Astrocyte of the spinal cord (primary cell): ENCODE measurements at places on chromosomes 6 and 20.

- DNase-seq: no peak
These were observed 264.4 kb downstream of the HACE1 start for GRCh38 chr6:104595311-104595820.

DNA sequence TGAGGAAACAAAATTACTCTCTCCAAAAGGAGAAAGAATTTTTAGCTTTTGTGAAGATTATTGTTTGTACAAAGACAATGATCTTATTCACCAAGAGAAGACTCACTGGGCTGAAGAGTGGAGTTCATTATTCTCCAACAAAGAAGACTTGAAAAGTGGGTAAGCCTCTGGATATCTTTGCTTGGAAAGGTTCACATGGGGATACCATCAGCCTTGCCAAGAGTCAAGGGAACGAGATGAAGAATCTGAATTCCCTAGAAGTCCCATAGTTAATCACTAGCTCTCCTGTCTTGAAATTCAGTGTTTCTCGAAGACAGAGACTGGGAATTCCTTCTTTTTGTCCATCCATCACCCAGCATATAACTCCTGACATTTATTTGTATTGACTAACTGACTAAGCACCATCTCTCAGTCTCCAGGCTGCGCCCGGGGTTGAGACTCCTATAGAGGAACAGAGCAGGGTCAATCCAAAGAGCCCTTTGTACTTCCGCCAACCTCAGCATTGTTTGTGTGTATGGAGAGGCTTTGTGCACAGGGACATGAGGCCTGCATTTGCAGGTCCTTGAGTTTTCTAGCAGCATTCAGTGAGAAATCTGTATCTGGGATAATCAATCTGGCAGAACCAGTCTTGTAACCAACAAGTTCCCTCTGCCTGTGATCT, 461.9 kb downstream of the KIF16B start:
- DNase-seq: no peak

DNA sequence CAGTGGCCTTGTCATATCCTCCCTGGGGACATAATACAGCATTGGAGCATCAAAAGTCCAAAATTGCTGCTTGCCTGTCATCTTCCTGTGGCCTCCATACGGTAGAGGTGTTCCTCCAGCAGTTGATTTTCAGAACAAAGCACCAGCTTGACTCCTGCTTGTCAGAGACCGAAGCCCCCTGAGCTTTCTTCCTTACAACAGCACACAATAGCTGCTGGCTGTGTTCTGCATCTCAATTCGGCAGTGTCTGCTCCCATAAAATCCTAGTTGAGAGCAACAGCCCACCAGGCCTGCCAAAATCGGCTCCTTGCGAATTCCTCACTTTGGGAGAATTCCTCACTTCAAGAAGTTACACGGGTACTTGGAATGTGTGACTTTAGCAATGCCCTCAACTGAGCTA, 372.9 kb downstream of the SAMD5 start:
- DNase-seq: no peak

- peak; percentile 61 for DNase-seq
These were observed 10.3 kb upstream of the TULP1 start for GRCh38 chr6:35522660-35523658.

DNA sequence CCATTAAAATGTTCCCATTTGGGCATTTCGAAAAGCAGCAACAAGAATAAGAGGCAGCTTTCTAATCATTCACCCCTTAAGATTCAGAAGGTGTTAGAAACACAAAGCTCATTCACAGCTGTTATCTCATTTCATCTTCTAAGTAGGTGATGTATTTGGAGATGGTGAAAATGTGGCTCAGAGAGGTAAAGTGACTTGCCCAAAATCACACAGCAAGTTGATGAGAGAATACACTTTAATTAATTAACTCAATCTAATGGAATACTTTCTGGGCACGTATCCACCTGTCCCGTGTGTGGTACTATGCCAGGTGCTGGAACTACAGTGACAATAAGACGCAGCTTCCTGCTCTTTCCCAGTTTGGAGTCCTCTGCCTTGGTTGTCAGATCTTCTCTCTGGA, 147.4 kb upstream of the LRFN2 start:
- DNase-seq: no peak
